NCI-H1436 (cell line): ENCODE measurements at places on chromosomes 2 and 18.

- DNase-seq = no peak
These were observed 53.0 kb downstream of the BIN1 start for GRCh38 chr2:127053731-127054603.

GRCh38 chr2:237996021-237996593 lies 29.3 kb downstream of the UBE2F start:
- no peak for DNase-seq

DNA sequence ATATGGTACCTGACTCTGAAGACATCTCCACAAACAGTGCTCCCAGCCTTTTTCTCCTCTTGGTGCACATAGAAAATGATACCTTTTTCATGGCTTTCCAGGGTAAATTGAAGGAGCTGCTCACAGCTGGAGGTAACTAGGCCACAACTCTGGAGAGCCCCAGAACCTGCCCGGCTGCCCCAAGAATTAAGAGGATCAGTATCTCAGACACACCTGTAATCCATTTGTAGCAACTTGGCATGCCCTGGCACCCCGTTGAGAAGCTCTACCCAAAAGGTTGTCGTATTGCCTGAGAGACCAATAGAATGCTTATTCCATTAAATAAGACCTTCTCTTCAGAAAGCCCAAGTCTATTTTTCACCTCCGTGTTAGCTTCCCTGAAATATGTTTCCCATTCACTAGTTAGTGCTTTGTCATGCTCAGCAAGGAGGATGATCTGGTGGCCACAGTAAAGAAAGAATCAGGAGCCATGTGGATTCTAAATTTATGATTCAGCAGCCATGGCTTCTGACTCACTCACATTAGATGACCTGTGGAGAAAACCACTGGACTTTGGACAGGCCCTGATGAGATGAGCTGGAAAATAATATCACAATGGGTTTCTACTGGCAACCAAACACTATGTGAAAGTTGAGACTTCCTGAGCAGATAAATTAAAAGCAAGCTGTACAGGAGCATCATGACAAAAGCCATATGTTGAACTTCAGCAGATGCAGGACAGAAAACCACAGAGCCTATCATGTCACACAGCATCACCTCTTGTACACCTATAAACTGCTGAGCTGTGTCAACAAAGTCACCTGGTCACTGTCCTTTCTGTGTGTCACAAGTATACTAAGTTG lies 253.3 kb upstream of the OSR1 start:
- DNase-seq = no peak

- DNase-seq = no peak
These were observed 113.1 kb upstream of the ID2 start for GRCh38 chr2:8568543-8569302.

GRCh38 chr18:36212301-36213171 lies 25.2 kb downstream of the MOCOS start:
- DNase-seq = no peak

DNA sequence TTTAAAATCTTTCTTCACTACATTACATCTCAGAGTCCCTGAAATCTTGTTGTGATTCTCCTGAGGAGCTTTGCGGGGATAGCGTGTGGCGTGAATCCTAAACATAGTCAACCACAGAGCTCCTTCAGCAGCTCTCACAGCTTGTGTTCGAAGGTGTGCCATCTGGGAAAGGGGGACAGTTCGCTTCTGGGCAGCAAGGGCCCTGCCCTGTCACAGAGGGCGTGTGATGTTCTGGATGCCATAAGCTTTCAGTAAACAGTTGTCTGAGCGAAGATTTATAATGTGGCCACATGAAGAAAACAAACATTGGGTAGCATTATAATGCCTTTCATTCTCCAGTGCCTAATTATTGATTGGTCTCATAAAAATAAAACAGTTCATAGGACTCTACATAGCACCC lies 172.5 kb downstream of the MYO1B start:
- DNase-seq = no peak

- DNase-seq = peak; percentile 17
These were observed 68.3 kb downstream of the SPTBN1 start for GRCh38 chr2:54524226-54524991.

- DNase-seq = no peak
These were observed 15.0 kb upstream of the PGAP1 start for GRCh38 chr2:196941398-196942078.

DNA sequence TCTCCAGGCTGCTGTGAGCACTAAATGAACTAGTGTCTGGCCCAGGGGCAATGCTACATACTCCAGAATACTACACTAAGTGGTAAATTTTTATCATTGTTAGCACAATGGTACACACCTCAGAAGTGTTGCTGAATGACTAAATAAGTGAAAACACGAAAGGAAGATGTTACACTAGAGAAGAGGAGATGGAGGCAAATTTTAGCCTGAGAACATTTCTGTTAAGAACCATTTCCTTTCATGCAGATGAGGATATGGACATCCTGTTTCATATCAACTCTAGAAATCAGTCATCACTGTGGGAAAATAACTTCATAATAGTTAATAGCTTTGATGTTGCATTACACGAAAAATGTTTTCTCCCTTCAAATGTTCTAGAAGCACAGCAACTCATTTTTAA lies 117.6 kb upstream of the STK17B start:
- DNase-seq = no peak

GRCh38 chr2:118103951-118104940 lies 16.0 kb downstream of the INSIG2 start:
- DNase-seq = no peak

DNA sequence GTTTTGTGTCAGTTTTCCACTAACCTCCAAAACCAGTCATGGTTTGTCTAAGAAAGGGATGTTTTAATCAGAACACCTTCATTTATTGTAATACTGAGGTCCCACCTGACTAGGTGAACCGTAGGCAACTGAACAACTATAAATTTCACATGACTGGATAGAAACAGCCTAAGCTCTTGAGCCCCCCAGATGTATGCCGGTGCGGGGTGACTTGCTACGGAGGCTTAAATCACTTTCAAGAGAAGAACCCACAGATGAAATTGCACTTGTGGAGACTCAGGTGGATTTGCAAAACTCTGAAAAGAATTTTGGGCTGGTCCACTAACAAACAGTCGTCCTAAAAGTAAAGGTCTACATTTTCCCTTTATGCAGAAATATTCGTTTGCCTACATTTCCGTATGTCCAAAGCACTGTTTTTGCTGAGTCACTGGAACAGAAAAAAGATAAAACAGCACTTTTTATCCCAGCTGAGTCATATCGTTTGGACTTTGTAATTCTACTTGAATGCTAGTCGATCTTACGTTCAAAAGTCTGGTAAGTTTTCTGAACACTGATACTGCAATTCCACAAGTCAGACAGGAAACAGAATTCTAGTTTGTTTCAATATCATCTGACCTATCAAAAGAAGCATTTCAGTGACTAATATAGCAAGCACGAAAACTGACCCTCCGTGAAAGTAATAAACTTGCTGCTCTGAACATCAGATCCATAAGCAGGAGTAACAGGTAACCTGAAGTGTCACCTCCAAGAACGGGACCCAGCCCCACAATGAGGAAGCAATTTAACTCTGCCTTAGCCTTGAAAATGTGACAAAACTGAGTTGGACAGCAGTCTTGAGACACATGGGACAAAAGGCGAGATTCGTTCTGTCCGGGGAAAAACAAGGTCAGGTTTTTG lies 18.1 kb downstream of the ZNF516 start:
- no peak for DNase-seq

- DNase-seq = no peak
These were observed 484.6 kb downstream of the SATB2 start for GRCh38 chr2:198973181-198973580.

GRCh38 chr18:907115-907884 lies 2.6 kb downstream of the ADCYAP1 start:
- DNase-seq = no peak

GRCh38 chr2:217636578-217636977 lies 366.2 kb downstream of the TNS1 start:
- no peak for DNase-seq

GRCh38 chr2:20242727-20243377 lies 17.9 kb upstream of the SDC1 start:
- no peak for DNase-seq

- DNase-seq = peak; percentile 53
These were observed 46.3 kb upstream of the CCDC150 start for GRCh38 chr2:196592911-196593881.

GRCh38 chr2:191617575-191617974 lies 60.4 kb upstream of the NABP1 start:
- no peak for DNase-seq

- DNase-seq = no peak
These were observed 32.9 kb downstream of the SMAD7 start for GRCh38 chr18:48917579-48918517.
